ENCODE measurements at places on chromosomes 5 and 9.

DNA sequence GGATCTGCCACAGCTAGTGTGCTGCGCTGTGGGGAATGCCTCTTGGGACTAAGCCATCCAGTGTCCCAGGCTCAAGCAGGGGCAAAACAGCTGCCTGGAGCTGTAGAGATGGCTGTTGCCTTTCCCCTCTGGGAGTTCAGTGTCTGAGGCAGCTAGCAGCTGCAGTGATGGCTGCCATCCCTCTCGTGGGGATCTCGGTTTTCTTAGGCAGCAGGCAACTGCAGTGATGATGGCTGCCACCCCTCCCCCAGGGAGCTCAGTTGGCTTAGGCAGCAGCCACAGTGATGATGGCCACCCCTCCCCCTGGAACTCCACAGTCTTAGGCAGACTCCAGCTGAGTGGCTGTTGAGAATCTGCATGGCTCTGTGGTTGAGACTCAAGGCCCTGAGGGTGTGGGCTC lies 1389.2 kb upstream of the NUDT12 start:
- DNase-seq, result no peak

GRCh38 chr5:17105744-17106418 lies 111.5 kb upstream of the BASP1 start:
- DNase-seq, result no peak

DNA sequence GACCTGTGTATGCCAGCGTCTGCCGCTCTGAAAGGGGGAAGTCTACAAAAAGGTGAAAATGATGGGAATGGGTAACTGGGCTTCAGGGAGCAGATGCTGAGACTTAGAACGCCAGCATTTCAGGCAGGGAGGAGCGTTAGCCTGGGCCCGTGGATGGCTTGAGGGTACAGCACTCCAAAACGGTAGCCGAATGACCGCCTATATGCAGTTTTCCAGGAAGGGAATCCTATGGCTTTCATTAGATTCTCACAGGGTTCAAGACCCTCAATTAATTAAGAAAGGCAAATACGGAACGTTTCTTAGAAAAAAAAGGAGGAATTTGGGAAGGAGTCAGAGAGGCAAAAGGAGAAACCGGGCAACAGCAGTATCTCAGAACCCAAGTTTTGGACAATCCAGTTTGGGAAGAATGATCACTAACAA lies 639 bp downstream of the AMACR start:
- no peak for DNase-seq

DNA sequence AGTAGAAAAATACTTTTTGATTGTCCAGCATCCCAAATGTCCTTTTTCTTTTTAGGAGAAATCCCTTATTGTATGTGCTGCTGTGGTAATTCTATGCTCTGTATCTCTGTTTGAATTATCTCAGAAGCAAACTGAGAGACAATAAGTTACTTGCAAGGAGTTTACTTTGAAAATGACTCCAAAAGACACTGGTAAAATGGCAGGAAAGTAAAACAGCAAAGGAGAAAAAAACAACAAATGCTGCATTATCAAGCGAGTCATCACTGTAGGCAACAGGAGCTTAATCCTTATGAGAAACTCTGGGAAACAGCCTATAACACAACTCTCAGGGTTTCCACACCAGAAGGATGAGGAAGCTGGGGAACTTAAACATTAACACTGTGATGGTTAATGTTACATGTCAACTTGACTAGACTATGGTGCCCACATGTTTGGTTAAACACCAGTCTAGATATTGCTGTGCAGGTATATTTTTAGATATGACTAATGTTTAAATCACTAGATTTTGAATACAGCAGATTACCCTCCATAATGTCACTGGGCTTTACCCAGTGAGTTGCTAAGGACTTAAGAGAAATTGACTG lies 92.6 kb upstream of the GAS1 start:
- DNase-seq, result no peak

DNA sequence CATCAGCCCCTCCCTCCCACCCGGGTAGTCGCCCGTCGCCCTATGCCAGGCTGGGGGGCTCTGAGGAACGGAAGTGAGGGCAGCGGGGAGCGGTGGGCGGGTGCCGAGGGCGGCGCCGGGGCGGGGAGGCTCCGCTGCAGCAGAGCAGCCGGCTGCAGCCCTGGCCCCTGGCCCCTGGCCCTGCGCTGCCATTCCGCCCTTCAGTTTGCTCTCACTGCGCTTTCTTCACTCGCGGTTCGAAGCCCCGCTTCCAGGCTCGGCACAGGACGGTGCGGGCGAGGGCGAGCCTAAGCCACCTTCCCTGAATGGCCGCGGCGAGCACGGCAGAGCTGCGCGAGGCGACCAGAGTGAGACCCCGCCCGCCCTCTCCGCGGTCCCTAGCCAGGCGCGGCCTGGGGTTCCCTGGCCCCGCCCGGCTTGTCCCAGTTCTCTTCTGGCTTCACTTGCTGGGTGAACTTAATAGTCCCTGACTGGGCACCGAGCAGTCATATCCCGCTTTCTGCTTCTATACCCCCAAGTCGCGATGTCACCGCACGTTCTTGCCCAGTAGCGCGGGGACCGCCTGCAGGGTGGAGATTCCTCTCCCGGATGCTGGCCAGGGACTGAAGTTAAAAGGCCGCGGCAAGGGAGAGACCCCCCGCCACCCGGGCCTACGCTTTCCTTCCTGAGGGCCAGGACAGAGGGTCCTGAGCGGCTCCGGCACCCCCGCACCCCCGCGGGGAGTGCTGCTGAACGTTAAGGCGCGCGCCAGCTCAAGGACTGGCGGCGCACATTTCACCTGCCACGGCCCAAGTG lies 623 bp upstream of the TRIM36 start:
- DNase-seq, result no peak
